ENCODE measurements at places on chromosomes 2 and 18.

GRCh38 chr2:106581755-106582147 is 94.6 kb downstream of the CD8B2 start:
- no peak for DNase-seq

GRCh38 chr2:63055226-63056106 is 4.8 kb downstream of the OTX1 start:
- no peak for DNase-seq

- no peak for DNase-seq
Observed at GRCh38 chr2:48558456-48558855, 28.5 kb downstream of the STON1 start.

GRCh38 chr18:55243857-55244256 is 284.6 kb upstream of the CCDC68 start:
- DNase-seq: peak; percentile 80

DNA sequence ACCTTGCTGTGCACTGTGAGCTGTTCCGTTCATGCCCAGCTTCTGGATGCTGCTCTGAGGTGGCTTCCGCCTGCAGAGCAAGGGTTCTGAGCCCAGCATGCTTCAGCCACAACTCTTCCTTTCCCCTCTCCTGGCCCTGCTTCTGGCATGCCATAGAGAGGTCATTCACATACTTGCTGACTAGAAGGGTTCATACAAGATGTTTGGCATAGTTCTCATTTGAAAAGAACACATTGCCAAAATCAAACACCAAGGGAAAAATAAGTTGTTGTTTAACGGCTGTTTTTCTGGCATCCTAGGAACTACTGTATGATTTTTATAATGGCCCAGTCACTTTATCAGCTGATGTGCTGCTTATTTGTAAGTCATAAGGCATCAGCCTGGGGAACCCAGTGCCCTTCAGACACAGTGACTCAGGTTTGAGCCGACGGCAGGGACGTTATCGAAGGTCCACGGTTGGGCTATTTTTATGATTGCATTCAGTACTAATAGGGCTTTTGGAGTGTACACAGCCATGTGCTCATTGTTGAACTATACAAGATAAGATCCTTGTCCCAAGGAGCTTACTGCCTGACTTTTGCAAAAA is 53.9 kb upstream of the CTAGE1 start:
- peak; percentile 83 for DNase-seq

All from choroid plexus epithelial cell (primary cell).